Frontal cortex (tissue), 4 donors: ENCODE measurements at places on chromosomes 5 and 9. TPM values are rescaled to one million over a fixed set of nuclear protein-coding genes. Genes with fewer than 3 reads are reported as not detected.

GRCh38 chr5:134503088-134503936 lies 22.2 kb upstream of the JADE2 start:
- no peak for DNase-seq

DNA sequence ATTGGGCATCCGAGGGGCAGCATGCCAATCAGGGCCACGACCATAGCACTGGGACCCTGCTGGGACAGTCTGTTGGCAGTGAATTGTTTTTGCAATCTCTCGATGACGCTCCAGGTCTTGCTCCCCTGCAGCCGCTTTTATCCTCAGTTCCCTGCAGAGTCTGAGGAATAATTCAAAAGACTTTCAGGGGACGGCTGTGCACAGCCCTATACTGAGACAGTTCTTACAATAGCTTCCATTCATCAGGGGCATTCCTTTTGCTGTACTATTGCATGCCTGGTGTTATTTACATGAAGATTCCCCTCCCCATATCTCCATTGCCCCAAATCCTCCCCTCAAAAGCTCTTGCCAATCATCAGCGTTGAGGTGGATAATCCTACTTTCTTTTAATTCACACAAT lies 163.3 kb upstream of the WWC1 start:
- no peak for DNase-seq

The ST6GALNAC6 gene
- total RNA-seq, result 28.5 TPM

- DNase-seq, result no peak
These were observed 8.1 kb downstream of the PRELID2 start for GRCh38 chr5:145826895-145827674.

The C7 gene
- total RNA-seq, result 8.2 TPM

DNA sequence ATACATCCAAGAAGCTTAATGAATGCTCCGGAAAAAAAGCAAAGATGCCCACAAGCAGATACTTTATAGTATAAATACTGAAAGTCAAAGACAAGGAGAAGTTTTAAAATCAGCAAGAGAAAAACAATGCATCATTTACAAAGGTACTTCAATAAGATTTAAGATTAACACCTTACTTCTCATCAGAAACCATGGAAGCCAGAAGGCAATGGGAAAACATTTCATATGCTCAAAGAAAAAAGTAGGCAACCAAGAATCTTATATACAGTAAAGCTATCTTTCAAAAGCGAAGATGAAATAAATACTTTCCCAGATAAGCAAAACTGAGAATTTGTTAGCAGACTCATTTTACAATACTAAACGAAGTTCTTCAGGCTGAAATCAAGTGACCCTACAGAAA lies 51.1 kb downstream of the ABHD17B start:
- no peak for DNase-seq

GRCh38 chr5:144463481-144464223 lies 293.0 kb downstream of the KCTD16 start:
- no peak for DNase-seq

DNA sequence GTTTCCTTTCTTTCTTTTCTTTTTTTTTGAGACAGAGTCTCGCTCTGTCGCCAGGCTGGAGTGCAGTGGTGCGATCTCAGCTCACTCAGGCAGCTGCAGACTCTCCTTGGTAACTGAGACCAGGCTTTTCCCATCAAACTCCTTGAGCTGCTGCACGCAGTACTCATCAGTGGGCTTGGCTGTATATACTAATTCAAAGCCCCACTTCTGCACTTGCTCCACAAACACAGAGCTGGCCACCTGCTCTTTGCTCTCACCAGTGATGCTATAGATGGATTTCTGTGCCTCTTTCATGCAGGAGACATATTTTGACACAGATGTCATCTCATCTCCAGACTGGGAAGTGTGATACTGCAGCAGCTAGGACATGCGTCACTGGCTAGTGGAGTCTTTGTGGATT lies 252.7 kb downstream of the AP3B1 start:
- no peak for DNase-seq

The ZNF354C gene
- total RNA-seq, result 55.0 TPM

DNA sequence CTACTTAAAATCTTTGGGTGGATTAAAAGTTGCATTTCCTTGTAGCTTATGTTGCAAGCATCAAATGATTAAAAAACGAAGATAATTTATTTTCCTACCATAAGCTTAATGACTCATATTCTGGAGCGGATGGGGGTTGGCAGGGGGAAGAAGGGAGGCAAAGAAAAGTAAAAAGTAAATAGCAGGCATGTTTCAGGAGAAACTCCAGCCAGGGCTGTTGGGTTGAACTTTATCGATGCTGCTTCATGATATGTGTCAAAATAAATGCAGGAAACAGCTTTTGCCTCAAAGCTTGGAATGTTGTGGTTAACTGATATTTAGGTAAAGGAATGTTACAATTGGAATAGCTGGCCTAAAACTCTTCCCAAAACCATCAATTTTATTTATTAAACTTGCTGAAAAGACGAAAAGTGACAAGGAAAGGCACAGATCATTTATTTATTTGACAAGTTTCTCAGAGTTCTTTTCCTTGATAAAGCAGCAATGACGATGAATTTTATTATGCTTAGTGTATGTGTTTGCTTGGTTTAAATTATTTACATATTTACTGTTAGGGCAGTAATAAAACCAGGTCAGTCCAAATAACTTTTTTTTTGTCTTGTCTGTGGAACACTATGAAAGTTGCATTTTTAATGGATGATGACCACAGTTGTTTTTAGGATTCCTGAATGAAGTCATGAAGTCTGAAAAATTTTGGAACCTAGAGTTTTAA lies 177.9 kb downstream of the PCSK1 start:
- no peak for DNase-seq

The NR5A1 gene
- not detected for total RNA-seq

GRCh38 chr9:14863402-14863801 lies 46.8 kb downstream of the FREM1 start:
- DNase-seq, result no peak

The LCN10 gene
- total RNA-seq, result not detected

DNA sequence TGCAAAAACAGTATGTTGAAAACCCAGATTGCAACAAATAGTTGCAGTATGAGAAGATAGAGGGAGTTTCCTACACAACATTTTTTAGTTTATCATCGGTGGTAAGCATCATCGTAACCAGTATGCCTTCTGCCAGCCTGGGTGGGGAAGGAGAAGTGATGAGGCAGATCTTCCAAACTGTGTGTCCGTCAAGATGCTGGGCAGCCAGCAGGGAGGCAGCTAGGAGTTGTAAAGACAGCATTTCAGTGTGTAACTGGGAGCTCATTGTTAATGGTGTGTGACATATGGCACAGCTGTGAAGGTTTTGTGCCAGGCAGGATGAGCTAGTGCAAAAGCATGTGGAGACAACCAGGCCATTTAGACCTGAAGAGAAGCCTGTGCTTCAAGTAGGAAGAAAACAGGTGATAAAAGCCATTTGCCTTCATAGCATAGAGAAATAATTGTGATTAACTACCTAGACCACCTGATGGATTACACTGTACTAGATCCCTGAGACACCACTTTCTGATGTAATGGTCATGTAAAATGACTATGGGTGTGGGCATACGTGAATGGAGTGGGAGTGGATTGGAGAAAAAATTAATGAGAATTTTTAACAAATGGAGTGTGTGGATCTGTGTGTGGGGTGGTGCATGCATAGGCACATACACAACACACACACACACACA lies 347.0 kb upstream of the ADAMTSL1 start:
- DNase-seq, result no peak

DNA sequence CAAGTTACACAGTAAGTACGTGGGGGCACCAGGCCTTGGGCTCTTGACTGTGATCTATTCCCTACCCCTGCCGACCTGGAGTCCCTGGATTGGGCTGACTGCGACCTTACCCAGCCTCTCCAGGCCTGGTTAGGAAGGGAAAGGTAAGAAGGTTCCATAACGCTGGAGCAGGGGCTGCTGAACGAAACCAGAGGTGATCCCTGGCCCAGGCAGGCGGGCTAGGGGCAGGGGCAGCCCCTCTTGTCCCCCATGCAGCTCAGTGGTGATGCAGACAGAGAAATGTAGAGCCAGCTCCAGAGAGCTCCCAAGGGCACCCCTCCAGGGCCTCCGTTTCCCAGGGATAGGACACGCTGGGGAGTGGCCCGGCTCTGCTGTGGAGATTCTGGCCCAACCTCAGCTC lies 14.1 kb downstream of the PRRX2 start:
- no peak for DNase-seq

The LECT2 gene
- not detected for total RNA-seq
